Activated CD4-positive, alpha-beta T cell treated with anti-CD3 and anti-CD28 coated beads for 48 hours (primary cell): ENCODE measurements at places on chromosomes 1 and 21.

DNA sequence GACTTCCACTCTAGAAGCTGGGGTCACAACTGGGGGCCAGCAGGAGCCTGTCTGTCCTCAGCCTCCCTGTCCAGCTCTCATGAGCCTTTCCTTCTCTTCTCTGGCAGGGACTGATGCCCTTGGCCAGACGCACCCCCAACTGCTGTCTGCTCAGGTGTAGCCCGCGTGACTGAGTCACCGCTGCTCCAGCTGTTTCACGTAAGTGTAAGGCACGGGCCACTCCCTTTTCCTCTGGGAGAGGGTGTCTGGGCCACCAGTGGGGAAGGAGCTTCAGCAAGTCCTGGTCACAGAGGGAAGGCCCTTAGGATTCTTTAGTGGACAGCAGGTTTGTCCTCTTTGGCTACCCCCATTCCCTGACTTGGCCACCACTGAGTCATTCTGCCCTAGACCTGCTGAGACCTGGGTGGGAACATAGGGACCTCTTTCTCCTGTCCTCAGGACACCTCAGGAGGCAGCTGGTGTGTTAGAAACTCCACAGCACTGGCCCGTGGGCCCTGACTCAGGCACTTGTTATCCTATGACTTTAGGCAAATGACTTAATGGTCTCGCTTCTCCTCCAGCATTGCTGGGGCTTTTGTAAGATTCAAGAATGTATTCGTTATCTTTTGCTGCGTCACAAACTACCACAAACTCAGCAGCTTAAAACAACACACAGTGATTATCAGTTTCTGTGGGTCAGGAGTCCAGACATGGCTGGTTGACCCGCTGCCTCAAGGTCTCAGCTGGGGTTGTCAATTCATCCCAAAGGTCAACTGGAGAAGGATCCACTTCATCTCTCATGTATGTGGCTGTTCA lies 64.8 kb downstream of the FAM163A start:
- no peak for DNase-seq

DNA sequence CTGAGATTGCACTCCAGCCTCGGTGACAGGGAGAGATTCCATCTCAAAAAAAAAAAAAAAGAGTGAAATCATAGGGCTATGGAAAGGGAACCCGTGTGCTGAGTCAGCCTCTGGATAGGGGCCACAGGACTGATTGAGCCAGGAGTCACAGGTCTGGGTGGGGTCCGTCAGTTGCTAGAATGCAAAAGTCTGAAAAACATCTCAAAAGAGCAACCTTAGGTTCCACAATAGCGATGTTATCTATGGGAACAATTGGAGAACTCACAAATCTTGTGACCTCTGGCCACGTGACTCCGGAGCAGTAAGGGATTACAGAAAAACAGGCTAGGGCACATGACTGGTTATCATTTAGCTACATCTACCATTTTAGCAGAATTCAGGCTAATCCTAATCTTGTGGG lies 32.8 kb upstream of the GREM2 start:
- no peak for DNase-seq

GRCh38 chr1:51303315-51303714 lies 27.0 kb downstream of the TTC39A start:
- DNase-seq: no peak

DNA sequence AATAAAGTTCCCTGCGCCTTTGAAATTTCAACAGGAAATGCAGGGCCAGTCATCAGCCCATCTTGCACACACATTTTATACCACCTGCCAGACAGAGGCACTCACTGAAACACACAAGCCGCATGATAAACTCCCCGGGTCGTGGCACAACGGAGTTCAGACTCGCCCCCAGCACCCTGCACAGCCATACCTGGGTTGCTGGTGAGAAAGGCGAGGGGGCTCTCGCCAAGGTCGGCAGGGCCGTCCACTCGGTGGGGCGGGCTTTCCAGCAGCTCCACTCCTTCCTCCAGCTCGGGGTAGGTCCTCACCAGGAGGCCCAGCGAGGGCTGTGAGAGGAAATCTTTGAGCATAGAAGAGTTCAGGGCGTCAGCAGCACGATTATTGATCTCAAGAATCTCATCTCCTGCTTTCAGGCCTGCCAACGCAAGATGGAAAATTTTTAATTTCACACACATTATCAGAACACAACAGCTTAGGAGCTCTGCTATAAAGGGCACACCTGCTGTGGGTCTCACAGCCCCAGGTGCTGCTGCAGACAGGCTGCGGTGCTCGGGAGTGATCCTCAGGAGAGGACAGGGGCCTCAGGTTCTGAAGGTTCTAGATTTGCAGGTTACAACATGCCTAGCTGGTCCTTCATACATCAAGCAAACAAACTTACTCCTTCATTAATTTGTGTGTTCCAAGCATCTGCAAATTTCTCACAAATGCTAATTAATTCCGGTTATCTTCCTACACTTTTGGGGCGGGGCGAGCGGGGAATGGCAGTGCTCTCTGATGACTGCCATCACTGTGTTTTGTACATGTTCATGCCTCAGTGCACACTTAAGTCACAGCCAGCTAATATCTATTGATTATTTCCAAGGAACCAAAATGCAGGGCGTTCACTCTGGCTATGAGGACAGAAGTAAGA lies 144.2 kb upstream of the KRTAP19-8 start:
- peak; percentile 75 for DNase-seq

DNA sequence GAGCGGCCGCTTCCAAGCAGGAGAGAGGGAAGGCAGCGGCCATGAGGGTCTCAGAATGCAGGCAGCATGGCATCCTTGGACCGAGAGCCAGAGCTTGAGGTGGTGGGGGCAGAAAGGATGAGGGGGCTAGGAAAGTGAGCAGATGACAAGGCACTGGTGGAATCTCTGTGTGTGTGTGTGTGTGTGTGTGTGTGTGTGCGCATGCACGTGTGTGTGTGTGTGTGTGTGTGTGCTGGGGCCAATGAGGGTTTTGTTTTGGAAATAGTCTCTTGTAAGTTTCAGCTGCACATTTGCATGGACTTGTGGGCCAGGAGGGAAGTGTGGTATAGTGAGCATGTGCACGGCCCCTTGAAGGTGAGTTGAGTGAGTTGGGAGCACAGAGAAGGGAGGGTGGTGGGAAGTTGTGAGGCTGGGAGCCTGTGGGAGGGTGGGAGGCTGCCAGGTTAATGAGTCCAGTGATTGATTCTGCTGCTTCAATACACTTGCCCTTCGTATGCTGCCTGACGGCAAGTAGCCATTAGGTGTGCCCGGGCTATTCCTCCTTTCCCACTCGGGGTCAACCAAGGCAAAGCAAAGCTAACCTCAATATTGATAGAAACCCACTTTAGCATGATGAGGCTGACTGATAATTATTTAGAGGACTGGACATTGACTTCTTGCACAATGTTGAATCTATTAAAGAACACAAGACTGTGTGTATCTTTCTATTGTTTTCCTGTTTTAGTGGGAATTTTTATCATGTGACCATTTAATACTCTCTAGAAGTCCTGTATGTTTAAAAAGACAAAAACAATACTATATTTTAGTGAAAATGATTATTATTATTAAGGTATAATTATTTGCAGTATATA lies 80.3 kb downstream of the PROX1 start:
- no peak for DNase-seq

DNA sequence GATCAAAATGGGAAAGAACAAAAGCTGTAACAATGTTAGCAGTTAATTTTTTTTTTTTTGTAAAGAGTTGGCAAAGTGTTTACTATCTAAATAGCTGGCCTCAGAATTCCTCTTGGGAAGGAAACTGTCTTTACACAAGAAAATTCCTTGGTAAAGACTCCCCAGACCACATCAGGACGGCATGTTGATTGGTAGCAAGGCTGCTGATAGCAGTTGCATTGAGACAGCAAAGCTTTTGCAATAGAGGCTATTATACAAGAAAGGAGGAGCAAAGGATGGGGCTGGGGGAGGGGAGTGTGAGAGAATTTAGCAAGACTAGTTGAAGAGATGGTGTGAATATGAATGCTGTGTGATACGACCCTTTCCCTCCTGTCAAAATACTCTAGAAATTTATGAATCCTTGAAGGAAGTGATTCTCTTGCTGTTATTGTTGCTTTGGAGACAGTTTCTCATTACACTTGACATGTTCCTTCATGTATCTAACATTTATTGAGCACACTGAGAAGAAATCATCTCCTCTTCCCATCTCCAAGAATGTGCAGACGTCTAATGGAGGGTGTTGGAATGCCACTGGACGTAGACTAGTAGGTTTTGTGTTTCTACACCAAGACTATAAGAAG lies 355.6 kb downstream of the SIPA1L2 start:
- no peak for DNase-seq

DNA sequence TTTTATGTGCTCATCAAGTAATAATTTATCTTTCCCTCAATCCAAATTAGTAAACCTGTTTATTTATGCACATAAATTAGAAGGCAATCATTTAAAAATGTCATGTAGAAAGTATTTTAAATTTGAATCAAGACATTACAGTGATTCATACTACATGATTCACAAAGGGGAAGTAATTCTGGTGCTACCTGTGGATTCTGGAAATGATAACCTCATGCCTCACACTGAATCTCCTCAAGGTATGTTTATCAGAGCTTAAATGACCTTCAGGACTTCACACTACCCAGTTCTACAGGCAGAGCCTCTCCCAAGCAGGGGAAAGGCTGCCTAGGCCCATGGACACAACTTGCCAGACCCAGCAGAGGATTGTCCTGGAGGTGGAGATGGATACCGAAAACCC lies 25.2 kb upstream of the TDRD10 start:
- DNase-seq: no peak

- DNase-seq: peak; percentile 77
Measured at GRCh38 chr1:156848461-156849150, 10.3 kb downstream of the INSRR start.

DNA sequence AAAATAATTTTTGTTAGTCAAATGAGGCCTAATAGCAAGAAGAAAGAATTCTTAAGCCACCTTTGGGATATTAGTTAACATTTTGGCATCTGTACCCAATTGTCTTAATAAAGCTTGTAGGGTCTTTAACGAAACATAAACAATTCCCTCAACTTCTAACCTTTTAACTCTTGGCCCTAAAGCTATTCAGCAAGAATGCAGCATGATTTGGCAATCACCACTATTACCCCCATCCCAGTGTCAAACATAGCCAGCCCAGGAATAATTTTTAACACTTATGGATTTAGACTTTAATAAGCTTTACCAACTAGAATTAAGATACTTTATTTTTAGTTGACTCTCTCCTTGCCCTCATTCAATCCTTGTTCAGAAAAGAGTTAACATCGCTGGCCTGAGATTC lies 2.5 kb upstream of the SLC16A4 start:
- DNase-seq: no peak

DNA sequence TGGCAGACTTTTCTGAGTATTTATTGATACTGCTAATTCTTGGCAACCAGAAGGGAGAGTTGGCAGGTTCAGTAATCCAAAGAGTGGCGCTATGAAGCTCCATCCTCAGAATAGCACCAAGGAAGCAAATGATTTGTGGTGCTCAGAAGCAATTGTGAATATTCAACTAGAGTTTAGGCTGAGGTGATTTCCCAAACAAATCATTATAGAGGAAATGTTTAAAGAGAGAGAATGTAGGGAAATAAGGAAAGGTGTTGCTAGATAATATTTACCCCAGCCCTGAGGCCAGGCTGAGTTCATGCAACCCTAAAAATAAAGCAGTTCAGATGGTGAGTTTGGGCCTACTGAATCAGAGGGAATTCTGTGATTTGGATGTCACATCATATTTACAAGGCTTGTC lies 363.4 kb upstream of the PLXNA2 start:
- no peak for DNase-seq

GRCh38 chr1:8985915-8986813 lies 40.1 kb downstream of the SLC2A7 start:
- no peak for DNase-seq

DNA sequence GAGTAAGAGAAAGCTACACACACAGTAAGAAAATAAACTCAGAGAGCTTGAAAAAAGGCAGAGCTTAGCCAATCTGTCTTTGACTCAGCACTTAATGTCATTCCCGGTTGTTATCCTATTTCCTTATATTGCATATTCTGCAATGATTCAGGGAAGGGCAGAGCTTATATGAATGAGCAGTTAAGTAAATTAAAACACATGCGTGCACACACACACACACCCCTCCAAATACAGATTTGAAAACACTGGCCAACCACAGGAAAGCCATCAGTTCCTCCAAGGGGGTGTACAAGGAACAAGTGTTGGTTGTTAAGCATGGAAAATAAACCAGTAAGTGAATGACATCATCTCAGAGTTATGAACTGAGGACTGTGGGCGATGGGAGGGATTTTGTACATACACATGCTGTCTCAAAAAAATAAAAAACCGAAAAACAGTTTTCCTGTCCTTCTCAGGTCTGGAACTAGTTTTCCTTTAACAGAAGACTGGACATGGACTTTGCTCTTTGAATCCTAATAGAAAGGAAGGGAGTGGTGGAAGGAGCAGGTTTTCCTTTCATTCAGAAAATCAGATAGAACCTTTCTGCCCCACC lies 1.0 kb downstream of the IQGAP3 start:
- DNase-seq: no peak

DNA sequence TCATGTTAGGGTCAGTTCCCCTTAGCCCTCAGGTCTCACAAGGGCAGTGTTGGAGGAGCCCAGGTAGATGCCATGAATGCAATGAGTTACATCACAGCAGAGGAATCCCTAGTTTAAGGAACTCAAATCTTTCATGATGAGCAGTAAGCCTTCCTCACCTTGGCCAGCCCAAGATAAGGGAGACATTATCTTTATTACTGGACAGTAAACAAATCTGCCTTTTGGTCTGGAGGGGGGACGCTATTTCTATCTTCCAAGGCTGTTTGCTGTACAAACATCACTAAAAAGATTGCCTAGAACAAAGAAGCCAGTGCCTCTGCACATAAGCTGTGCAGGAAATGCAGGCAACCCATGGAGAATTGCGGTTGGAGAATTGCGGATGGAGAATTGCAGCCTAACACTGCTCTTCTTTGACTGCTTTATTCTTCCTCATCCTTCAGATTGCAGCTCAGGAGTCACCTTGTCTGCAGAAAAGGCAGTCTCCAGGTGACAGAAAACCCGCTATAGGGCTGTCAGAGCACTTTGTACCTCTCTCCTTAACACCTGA lies 2.3 kb upstream of the CHI3L1 start:
- DNase-seq: no peak

DNA sequence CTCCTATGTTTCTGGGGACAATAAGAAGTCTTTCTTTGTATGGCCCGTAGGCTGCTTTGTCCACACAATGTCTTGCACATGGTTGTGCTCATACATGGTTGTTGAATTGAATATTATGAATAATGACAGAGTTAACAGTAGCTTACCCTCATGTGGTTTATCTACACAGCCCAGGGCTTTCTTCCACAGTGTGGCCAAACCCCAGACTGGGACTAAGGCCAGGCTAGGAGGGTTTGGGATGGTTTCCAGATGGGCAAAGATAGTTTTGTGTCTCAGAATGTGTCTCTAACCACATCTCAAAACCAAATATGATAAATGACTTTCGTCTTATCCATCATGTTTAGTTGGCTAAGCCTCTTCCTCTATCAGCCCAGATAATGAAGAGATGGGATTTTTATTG lies 65.2 kb downstream of the CACNA1E start:
- no peak for DNase-seq

GRCh38 chr1:246748867-246749266 lies 24.7 kb downstream of the SCCPDH start:
- DNase-seq: no peak

- DNase-seq: no peak
Measured at GRCh38 chr21:42688841-42689371, 35.5 kb downstream of the PDE9A start.

GRCh38 chr1:113935176-113935575 lies 6.1 kb downstream of the HIPK1 start:
- no peak for DNase-seq

GRCh38 chr21:27633631-27634030 lies 666.7 kb upstream of the ADAMTS5 start:
- no peak for DNase-seq
